ENCODE measurements at places on chromosomes 4 and X. TPM values are rescaled to one million over a fixed set of nuclear protein-coding genes. Genes with fewer than 3 reads are reported as not detected.

- no peak for DNase-seq
- H3K4me3 ChIP-seq, result no peak overlapping the region
- H3K27ac ChIP-seq, result no peak overlapping the region
- no peaks in the 10 kb centered on the region for H3K27me3 ChIP-seq
- H3K4me1 ChIP-seq, result peaks cover 21% of the 10 kb centered on the region
- H3K36me3 ChIP-seq, result no peaks in the 10 kb centered on the region
Observed at GRCh38 chr4:15237648-15238230, 190.1 kb upstream of the C1QTNF7 start.

GRCh38 chr4:76226418-76226817 lies 12.8 kb upstream of the SCARB2 start:
- H3K4me1 ChIP-seq, result no peaks in the 10 kb centered on the region
- no peak overlapping the region for H3K4me3 ChIP-seq
- no peak overlapping the region for H3K27ac ChIP-seq
- no peak for DNase-seq

DNA sequence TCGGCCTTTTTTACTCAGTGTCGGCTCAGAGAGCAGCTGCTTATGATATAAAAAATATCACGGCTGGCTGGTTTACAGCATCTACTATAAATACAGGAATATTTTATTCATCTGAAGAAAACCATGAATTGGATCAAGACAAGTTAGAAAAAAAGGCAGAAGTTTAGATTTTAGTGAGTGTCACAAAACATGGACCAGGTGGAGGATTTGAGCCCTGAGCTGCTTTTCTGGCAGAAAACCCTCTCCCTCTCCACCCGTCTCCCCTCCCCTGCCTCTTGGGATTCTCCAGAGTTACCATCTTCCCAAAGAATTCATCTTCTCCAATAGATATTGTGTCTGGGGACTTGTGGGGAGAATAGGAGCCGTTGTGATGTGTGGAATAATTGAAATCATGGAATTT lies 142.8 kb upstream of the RAI2 start:
- DNase-seq, result no peak
- H3K4me1 ChIP-seq, result no peaks in the 10 kb centered on the region
- no peak overlapping the region for H3K4me3 ChIP-seq
- no peaks in the 10 kb centered on the region for H3K27me3 ChIP-seq

DNA sequence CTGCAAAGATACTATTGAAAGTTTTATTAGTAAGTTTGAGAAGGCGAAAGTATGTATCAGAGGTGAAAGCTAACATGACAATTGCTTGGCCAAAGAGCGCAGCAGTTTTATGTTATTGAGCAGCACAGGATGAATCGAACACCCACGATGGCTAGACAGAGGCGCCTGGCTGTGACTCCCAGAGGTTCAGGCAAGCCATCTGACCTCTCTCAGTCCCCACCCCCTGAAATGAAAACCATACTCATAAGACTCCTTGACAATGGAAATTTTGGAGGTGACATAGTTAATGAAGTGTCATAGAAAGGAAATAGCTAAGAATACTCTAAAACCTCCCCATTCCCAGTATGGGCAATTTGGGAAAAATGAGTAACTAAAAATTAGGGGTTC lies 70.6 kb downstream of the MGST2 start:
- no peak overlapping the region for H3K4me3 ChIP-seq
- peaks cover 13% of the 10 kb centered on the region for H3K4me1 ChIP-seq
- DNase-seq, result peak; percentile 39
- H3K27ac ChIP-seq, result no peak overlapping the region
- H3K27me3 ChIP-seq, result peaks cover 33% of the 10 kb centered on the region
- no peaks in the 10 kb centered on the region for H3K36me3 ChIP-seq

DNA sequence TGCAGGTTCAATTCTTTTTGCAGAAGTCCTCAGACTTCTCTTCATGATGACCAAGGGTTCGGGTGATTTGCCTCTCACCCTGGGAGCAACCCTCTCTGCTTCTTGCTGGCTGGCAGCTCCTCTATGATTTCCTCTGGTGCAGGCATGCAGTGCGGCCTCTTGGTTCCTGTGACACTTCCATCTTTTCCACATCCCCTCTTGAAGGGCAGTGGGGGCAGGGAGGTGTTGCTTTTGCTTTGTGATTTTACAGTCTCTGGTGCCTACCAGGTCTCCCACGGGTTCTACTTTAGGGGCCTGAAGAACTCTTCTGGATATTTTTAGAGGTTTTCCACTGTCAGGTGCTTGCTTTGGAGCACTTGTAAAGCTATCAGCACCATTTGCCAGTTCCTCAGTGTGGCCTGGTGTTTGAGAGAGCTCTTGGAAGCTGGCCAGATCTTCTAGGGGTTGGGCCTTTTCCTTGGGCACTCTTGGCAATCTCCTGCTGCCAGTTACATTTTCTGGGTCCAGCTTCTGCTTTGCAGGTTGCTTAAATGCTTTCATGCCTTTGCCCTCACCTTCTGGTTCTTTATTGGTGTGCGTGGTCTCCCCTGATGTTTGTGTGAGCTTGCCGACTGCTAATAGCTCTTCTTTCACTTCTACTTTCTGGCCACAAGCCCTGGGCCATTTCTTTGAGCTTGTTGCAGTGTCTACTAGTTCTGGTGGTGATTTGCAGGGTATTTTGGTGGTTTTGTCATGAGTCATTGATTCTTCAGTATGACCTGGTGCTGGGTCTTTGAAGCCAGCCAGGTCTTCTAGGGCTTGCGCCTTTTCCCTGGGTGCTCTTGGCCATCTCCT lies 11.5 kb upstream of the CHST7 start:
- H3K4me3 ChIP-seq, result no peak overlapping the region
- H3K27me3 ChIP-seq, result no peaks in the 10 kb centered on the region
- H3K36me3 ChIP-seq, result no peaks in the 10 kb centered on the region
- DNase-seq, result no peak
- no peak overlapping the region for H3K27ac ChIP-seq

DNA sequence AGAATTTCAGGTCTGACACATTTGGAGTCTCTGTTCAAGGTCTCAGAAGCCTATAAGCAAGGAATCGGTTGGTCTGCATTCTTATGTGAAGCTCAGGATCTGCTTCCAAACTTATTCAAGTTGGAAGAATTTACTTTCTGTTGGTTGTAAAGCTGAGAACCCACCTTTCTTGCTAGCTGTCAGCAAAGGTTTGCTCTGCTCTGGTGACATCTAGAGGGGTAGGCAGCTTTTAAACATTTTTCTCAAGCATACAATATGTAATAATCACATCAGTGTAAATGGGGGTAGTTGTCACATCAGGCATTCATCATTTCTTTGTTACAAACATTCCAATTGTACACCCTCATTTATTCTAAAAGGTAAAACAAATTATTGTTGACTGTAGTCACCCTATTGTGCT lies 935.2 kb downstream of the TRAM1L1 start:
- no peaks in the 10 kb centered on the region for H3K36me3 ChIP-seq
- no peaks in the 10 kb centered on the region for H3K4me1 ChIP-seq
- no peak for DNase-seq
- H3K4me3 ChIP-seq, result no peak overlapping the region
- no peak overlapping the region for H3K27ac ChIP-seq

Gene CSAG2
- 0.23 TPM for total RNA-seq

Gene GPR34
- total RNA-seq, result not detected
